ENCODE measurements at places on chromosomes 5 and 9.

- peak; percentile 82 for ATAC-seq
These were observed 26.3 kb downstream of the PTGES start for GRCh38 chr9:129726322-129727160.

DNA sequence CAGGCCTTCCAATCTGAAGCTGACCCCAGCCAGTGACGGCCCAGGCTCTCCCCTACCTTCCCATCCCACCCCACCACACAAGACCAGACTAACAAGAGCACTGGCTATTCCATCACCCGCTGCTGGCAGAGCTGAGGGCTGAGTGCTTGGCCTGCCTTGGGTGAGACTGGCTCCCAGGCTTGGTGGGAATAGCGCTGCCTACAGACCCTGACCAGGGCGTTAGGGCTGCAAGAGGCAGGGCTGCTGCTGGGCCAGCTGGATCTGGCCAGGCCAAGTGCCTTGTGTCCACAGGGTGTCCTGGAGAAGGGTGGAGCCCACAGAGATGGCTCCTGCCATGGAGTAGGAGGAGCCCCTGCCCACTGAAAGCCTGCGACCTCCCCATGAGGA is 31.6 kb upstream of the ANGPTL2 start:
- ATAC-seq: peak; percentile 31

GRCh38 chr9:73176450-73176875 is 24.8 kb downstream of the ANXA1 start:
- peak; percentile 39 for ATAC-seq

DNA sequence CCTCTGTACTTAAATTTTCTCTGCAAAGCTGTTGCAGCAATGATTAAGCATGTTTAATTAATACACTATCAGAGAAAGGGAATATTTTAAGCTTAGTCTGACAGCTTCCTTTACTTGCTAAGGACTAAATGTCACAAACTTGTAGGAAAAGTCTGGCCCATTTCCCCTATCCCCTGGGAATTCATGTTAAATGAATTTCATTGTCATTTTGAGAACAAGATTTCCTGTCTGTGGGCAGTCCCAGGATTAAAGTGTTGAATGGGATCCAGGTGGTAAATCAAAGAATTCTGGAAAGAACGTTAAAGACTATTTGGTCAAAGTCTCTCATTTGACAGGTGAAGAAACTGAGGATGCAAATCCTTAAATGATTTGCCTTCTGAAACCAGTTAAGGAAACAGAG is 214.8 kb downstream of the MPDZ start:
- no peak for ATAC-seq
